Ascending aorta (tissue), 2 donors: ENCODE measurements at places on chromosomes 6 and 20.

- H3K4me1 ChIP-seq = no peaks in the 10 kb centered on the region
- H3K27ac ChIP-seq = no peak overlapping the region
- H3K27me3 ChIP-seq = no peaks in the 10 kb centered on the region
- H3K36me3 ChIP-seq = no peaks in the 10 kb centered on the region
These were observed 459.5 kb downstream of the DHX35 start for GRCh38 chr20:39421571-39422105.

GRCh38 chr6:54717849-54718455, 128.6 kb upstream of the FAM83B start:
- no peak overlapping the region for H3K27ac ChIP-seq
- DNase-seq = no peak
- no peaks in the 10 kb centered on the region for H3K4me1 ChIP-seq
- H3K36me3 ChIP-seq = no peaks in the 10 kb centered on the region
- no peak overlapping the region for H3K4me3 ChIP-seq

DNA sequence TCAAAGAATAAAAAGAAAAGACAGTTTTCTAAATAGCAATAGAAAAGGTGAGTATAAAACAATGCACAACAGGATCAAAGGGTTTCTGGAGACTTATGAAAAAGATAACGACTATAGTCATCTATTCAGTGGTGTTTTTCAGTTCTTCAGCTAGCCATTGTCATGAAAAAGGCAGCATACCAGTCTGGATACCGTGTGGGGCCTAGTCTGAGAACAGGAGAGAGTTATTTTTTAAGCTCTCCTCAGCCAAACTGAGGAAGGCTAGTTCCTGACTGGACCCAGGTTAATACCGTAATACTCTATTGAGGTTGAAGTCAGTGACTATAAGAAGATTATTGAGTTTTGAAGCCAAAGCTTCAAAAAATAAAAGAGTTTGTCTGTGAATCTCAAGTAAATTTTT, 49.5 kb downstream of the PLN start:
- H3K27me3 ChIP-seq = no peaks in the 10 kb centered on the region
- H3K4me1 ChIP-seq = no peaks in the 10 kb centered on the region

DNA sequence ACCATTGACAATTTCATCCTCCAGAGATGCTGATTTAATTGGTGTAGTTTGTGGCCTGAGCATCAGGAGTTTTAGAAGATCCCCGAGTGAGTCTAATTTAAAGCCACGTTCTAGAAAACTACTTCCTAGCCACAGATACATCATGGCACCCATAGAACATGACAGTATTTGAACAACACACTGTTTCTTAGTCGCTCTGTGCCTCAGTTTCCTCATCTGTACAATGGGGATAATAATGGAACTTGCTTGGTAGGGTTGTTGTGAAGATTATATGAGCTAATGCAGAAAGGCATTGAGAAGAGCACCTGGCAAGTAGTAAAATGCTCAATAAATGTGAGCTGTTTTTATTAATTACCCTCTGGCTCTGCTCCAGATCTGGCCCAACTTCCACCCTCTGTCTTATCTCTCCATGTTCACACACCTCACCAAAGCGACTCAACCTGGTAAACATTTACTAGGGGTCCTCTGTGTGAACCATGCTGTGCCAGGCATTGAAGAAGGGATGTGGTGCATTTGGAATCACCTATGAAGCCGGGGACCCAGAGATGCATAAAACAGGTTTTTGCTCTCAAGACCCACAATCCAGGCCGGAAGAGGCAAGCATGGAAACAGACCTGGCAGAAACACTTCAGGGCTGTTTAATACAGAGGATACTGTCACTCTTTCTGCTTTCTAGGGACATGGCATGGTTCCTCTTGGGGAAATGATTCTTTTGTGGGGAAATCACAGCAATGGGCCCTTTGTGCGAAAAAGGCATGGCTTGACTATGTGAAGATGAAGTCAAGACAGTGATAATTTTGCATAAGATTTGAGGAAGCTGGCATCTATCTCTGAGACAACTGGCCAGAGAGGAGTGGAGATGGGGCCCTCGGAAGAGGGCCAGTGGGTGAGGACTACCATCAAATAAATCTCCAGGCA, 16.2 kb upstream of the MRPS18A start:
- H3K36me3 ChIP-seq = no peaks in the 10 kb centered on the region
- DNase-seq = no peak
- H3K27ac ChIP-seq = peak overlapping the region; percentile 85
- peaks cover 5% of the 10 kb centered on the region for H3K4me1 ChIP-seq

- no peaks in the 10 kb centered on the region for H3K36me3 ChIP-seq
- no peaks in the 10 kb centered on the region for H3K27me3 ChIP-seq
- no peak overlapping the region for H3K4me3 ChIP-seq
- DNase-seq = no peak
These were observed 102.6 kb upstream of the ZFP64 start for GRCh38 chr20:52294106-52294628.

- no peaks in the 10 kb centered on the region for H3K27me3 ChIP-seq
- no peak overlapping the region for H3K27ac ChIP-seq
- no peaks in the 10 kb centered on the region for H3K36me3 ChIP-seq
- no peak for DNase-seq
- no peaks in the 10 kb centered on the region for H3K4me1 ChIP-seq
These were observed 26.0 kb downstream of the PRKN start for GRCh38 chr6:162701551-162701950.

DNA sequence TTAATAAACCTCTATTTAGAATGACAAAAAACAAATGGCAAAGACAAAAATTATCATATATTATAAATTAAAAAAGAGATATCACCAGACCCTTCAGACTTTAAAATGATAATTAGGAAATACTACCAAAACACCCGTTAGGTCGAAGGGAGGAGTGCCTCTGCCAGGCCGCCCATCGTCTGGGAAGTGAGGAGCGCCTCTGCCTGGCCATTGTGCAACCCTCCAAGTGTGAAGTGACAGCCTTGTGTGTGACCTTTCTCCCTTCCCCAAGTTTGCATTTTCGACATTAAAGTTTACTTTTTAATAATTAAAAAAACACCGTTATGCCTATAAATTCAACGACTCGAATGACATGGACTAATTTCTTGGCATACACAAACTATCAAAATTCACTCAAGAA, 64.5 kb upstream of the TASP1 start:
- no peak overlapping the region for H3K27ac ChIP-seq
- no peaks in the 10 kb centered on the region for H3K4me1 ChIP-seq
- no peaks in the 10 kb centered on the region for H3K27me3 ChIP-seq
- H3K4me3 ChIP-seq = no peak overlapping the region
- H3K36me3 ChIP-seq = no peaks in the 10 kb centered on the region
- DNase-seq = no peak

DNA sequence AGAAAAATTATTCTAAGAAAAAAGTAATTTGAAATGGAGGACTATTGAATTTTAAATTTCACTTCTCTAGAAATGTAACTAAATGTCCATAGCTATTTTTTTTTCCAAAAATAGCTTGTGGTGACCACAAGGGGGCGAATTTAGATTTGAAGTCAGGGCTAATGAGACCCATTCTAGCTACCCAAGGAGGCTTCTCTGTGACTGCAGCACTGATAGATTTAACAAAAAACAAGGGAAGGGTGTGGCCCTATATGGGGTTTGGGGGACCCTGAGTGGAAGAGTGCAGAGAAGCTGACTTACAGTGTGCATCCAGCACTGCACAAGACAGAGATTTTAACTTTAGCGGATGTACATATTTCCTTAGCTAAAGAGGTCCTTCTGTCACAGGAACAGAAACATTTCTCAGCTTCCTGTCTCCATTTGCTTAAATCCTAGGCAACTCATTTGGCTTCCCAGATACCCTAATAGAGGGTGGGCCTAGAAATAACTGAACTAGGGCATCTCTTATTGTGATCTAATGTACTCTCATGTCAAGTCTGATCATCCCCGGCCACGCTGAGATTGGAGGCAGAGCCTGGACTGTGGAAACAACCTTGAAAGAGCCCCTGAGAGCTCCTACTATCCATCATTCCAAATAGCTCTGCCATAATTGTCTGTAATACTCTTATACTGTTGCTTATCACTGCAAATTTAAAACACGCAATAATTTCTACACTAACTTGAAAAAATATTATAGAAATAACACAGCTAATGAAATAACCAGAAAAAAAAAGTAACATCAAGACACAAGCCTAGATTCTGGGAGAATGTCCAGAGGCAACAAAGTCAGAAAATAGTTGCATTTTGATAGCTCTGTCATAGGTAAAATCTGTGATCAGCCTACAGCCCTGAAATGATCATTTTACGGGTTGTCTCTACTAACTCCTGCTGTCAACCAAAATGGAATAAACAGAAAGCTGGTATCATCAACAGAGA, 93.6 kb downstream of the SNAP91 start:
- H3K4me3 ChIP-seq = no peak overlapping the region
- DNase-seq = no peak
- no peaks in the 10 kb centered on the region for H3K27me3 ChIP-seq
- no peak overlapping the region for H3K27ac ChIP-seq

- no peak overlapping the region for H3K4me3 ChIP-seq
- H3K36me3 ChIP-seq = no peaks in the 10 kb centered on the region
- DNase-seq = no peak
- no peaks in the 10 kb centered on the region for H3K27me3 ChIP-seq
- H3K27ac ChIP-seq = no peak overlapping the region
These were observed 11.1 kb upstream of the ELOVL2 start for GRCh38 chr6:11055127-11055627.

- H3K27me3 ChIP-seq = no peaks in the 10 kb centered on the region
- H3K4me3 ChIP-seq = no peak overlapping the region
- no peaks in the 10 kb centered on the region for H3K36me3 ChIP-seq
- H3K4me1 ChIP-seq = no peaks in the 10 kb centered on the region
These were observed 7.4 kb upstream of the COX4I2 start for GRCh38 chr20:31630187-31630790.

- no peak overlapping the region for H3K27ac ChIP-seq
- H3K4me3 ChIP-seq = no peak overlapping the region
- DNase-seq = no peak
These were observed 63.8 kb upstream of the DYNLRB1 start for GRCh38 chr20:34452281-34452982.

- no peak overlapping the region for H3K4me3 ChIP-seq
- no peaks in the 10 kb centered on the region for H3K4me1 ChIP-seq
- DNase-seq = no peak
- H3K27ac ChIP-seq = no peak overlapping the region
- no peaks in the 10 kb centered on the region for H3K27me3 ChIP-seq
These were observed 63.3 kb downstream of the NPEPL1 start for GRCh38 chr20:58755766-58756449.

DNA sequence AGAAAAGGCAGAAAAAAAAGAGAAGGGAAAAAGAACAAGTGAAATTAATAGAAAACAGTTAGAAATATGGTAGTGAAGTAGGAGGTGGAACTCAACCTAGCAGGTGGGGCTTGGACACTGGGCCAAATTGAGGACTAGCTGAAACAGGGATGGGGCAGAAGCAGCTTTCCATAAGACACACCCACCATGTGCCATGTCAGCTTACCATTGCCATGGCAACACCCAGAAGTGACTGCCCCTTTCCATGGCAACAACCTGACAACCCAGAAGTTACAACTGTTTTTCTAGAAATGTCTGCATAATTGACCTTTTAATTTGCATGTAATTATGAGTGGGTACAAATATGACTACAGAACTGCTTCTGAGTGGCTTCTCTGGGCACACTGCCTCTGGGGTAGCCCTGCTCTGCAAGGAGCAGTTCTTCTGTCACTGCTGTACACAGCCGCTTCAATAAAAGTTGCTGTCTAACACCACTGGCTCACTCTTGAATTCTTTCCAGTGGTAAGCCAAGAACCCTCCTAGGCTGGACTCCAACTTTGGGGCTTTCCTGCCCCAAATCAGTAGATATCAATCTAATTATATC, 35.9 kb upstream of the SLC24A3 start:
- no peak overlapping the region for H3K4me3 ChIP-seq
- no peak overlapping the region for H3K27ac ChIP-seq
- no peak for DNase-seq
- H3K36me3 ChIP-seq = no peaks in the 10 kb centered on the region

- H3K4me3 ChIP-seq = peak overlapping the region; percentile 84
- H3K27ac ChIP-seq = peak overlapping the region; percentile 100
- DNase-seq = peak; percentile 93
- peaks cover 52% of the 10 kb centered on the region for H3K4me1 ChIP-seq
- H3K27me3 ChIP-seq = no peaks in the 10 kb centered on the region
- H3K36me3 ChIP-seq = no peaks in the 10 kb centered on the region
These were observed 5.5 kb upstream of the ARMC12 start for GRCh38 chr6:35731414-35731735.

- DNase-seq = no peak
- H3K4me1 ChIP-seq = peaks cover 18% of the 10 kb centered on the region
- H3K27me3 ChIP-seq = no peaks in the 10 kb centered on the region
- H3K27ac ChIP-seq = no peak overlapping the region
- no peaks in the 10 kb centered on the region for H3K36me3 ChIP-seq
These were observed 291.2 kb downstream of the PHACTR1 start for GRCh38 chr6:13007744-13008143.

- no peak overlapping the region for H3K27ac ChIP-seq
- H3K27me3 ChIP-seq = no peaks in the 10 kb centered on the region
- H3K36me3 ChIP-seq = no peaks in the 10 kb centered on the region
- H3K4me3 ChIP-seq = no peak overlapping the region
These were observed 260.9 kb downstream of the GMDS start for GRCh38 chr6:1984346-1984994.

DNA sequence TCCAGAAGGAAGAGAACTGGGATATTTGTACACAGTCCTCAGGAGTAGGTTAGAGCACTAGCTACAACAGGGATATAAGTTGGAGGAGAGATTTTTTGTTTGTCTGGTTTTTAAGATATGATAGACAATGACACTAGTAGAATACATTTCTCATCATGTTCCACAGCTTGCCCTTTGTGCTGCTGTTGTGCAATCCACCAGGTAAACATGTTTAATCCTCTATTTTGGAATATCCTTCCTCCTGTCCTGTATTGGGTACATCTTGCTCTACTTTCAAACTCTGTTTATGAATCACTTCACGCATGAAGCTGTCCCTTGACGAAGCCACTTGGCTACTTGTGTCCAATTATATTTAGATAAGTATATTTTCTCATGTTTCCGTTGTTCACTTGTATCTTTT, 153.6 kb upstream of the TENT5A start:
- no peaks in the 10 kb centered on the region for H3K27me3 ChIP-seq
- no peaks in the 10 kb centered on the region for H3K4me1 ChIP-seq
- no peak for DNase-seq
- no peak overlapping the region for H3K4me3 ChIP-seq
- H3K27ac ChIP-seq = no peak overlapping the region

GRCh38 chr6:136860043-136860442, 37.7 kb downstream of the PEX7 start:
- no peak overlapping the region for H3K4me3 ChIP-seq
- H3K27ac ChIP-seq = no peak overlapping the region
- H3K27me3 ChIP-seq = no peaks in the 10 kb centered on the region
- H3K4me1 ChIP-seq = no peaks in the 10 kb centered on the region

DNA sequence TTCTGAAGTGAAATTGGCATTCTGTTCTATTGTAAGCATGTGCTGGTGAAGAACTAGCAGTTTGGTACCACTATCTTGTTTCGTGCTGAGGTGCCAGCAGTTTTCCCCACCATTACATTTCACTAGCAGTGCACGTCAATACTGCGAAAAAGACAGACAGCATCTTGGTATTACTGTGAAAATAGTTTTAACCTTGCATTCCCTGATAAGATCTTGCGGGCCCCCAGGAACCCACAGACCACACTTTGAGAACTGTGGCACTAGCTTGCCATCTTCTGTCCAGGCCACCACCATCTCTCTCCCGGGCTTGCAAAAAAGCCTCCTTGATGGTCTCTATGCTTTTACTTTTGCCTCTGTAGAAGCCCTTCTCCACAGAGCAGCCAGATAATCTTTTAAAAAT, 185.7 kb downstream of the BACH2 start:
- H3K36me3 ChIP-seq = no peaks in the 10 kb centered on the region
- DNase-seq = no peak
- H3K27ac ChIP-seq = no peak overlapping the region
- no peaks in the 10 kb centered on the region for H3K27me3 ChIP-seq
